ENCODE measurements at places on chromosomes 5 and 9.

DNA sequence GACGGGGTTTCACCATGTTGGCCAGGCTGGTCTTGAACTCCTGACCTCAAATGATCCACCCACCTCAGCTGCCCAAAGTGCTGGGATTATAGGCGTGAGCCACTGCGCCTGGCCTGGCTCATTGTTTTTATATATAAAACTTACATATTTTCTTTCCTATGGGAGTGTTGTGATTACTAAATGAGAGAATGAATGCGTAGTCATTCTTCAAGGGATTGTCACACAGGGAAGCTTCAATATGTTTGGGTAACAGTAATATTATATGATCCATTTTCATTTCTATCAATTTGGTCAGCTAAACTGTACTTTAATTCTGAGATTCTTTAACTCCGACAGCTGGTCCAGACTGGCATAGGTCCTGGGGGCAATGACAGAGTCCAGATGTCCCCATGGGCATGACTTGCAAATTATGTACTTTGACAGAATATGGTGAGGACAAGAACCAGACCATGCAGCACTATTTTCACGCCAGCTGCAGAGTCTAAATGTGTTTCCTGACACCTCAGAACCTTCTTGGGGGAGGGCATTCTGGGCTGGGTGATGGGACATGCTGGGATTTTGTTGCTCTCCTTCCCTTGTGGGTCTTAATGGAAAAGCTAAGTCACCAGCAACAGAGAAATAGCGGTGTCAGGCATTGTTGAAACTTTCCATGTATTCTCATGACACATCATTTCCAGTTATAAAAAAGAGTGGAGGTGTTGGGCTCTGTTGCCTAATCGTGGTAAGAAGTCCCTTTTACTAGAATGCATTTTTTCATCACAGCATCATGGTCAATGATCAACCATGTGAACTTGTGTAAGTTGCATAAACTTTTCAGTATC is 40.9 kb upstream of the TNC start:
- no peak for DNase-seq

DNA sequence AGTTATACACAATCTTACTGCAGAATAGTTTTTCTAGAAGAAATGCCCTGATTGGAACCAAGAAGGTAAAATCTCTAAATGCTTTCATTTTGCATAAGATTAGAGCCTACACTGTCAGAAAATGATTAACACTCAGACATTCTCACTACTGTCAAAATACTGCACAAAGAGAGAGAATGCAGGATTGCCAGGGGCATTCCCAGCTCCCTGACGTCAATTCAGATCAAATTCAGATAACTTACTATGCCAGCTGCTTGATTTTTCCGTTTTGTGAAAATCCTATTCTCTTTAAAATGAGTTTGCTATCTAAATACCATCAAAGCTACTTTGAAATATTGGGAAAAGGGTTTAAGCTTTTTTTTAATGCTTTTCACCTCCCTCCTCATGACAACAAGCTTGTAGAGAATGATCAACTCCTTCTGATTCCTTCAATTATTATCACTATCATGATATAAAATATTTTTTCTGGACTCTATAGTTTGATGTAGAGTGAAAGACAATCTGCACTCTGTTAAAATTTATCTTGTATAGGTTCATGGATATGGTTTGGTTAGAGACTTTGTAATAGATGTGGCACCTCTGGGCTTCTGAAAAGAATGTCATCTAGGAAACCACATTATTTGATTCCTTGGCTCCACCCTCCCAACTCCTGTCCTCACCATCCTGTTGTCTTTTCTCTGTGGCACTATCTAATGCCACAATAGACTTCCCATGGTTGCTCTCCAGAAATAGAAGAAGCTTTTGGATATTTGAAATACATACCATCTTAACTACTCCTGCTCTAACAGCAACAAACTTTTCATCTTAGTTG is 407.7 kb downstream of the PDE4D start:
- no peak for DNase-seq

- DNase-seq: no peak
These were observed 54.7 kb downstream of the ANGPTL2 start for GRCh38 chr9:127067603-127068220.

DNA sequence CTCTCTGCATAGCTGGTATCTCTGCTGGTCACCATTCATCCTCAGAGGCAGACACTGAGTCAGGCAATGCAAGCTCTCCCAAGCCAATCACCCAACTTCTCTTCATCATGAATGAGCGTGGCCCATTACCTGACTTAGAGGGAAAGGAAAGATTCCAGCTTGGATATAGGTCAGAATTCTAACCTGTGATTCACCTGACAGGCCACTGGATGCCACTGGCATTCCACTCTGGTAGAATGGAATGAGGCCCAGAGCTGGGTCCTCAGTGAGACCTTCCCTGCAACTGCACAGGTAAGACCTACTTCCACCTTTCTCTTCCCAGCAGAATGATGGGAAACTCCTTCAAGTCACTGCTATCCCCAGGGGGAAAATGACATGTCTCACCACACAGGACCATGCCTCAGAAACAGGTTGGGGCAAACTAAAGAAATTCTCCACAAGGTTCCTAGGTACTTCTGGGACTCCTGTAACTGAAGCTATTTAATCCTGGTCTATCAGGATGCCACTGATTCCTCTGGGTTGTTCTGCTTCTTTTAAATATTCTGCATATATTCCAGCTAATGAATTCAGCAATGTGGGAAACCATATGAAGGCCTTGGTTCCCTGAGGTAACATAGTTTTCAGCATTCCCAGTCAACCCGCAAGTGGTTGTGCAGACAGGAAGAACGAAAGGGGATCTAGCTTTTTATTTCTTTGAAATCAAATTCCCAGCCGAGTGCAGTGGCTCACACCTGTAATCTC is 62.0 kb downstream of the SUSD1 start:
- peak; percentile 45 for DNase-seq

DNA sequence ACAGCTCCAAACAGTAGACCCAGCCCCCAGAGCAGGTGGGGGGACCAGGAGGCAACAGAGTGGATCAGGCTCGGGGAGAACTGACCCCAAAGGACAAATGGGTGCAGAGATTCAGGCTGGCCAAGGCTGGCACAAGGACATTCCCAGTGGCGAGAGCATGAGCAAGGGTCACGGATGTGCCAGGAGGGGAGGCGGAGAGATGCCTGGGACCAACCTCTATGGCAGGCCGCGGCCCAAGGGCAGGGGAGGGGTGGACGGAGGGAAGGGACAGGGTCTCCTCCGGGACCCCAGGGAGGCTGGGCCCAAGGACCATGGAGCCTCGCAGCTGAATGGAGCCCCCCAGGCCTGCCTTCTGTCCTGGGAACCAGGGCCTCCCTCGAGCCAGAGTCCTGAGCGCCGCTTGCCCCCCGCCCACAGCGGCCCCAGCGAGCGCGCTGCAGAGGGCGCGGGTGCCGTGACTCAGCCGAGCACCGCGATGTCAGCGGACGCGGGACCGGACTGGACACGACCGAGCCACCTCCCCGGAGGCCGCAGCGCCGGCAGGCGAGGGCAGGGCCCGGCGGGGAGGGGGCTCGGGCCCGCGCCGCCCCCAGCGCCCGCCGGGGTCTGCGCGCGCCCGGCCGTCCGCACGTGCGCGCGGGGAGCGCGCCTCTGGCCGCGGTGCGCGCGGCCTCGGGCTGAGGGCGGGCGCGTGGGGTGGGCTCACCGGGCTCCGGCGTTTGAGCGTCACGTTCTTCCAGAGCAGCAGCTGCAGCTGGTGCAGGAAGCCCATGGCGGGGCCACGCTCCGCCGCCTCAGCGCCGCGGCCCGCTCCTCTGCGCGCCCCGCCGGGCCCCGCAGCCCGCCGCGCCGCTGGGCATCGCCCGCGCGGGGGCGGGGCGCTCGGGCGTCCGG is at the start of gene ABCA2:
Gene ABCA2, minus strand, starts transcription at position 869 of the 894 bp plus-strand sequence. Its CDS starts 97 bp downstream, at position 772.
- no peak for DNase-seq

- DNase-seq: no peak
These were observed 42.3 kb downstream of the PRELID2 start for GRCh38 chr5:145792840-145793239.

Data from CD4-positive, alpha-beta T cell (primary cell).